CD4-positive, alpha-beta T cell (primary cell): ENCODE measurements at places on chromosomes 11 and 22.

DNA sequence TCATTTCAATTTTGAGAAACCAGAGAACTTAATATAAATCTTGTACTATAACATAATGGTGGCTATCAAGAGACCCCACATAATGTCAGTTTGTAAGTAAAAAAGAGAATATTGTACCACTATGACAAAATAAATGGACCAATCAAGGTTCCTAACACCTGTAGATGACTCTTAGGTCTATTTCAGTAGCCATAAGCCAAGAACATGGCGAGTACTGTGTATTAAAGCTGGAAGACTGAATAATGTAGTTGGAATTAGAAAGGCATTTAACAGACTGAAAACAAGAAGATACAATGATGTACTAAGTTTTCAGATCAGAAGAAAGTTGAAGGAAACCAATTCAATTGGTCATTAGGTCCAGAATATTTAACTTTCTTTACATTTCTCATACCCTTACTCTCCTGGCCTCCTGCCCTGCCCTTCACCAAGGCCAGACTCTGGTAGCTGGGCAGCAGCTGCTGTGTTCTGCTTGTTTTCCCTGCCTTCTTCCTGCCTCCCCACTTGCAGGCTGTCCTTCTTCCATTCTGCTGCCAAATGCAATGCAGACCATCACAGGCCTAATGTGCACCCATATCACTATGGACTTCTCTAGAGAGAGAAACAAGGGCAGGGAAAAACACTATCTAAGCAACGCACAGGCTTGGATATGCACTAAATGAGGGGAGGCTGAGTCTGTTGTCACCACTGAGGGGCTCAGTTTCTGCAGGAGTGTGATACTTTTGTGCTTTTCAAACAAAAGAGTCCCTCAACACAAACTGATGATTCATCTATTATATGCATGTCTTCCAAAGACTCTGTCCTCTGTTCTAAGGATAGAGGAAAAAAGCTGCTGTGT, 60.1 kb downstream of the RAB30 start:
- no peak for DNase-seq

GRCh38 chr11:48242501-48242900, 2.4 kb upstream of the OR4X2 start:
- no peak for DNase-seq

- DNase-seq = no peak
Measured at GRCh38 chr22:20610243-20610686, 102.9 kb downstream of the MED15 start.

- DNase-seq = no peak
Measured at GRCh38 chr11:88814076-88814475, 251.7 kb downstream of the GRM5 start.

DNA sequence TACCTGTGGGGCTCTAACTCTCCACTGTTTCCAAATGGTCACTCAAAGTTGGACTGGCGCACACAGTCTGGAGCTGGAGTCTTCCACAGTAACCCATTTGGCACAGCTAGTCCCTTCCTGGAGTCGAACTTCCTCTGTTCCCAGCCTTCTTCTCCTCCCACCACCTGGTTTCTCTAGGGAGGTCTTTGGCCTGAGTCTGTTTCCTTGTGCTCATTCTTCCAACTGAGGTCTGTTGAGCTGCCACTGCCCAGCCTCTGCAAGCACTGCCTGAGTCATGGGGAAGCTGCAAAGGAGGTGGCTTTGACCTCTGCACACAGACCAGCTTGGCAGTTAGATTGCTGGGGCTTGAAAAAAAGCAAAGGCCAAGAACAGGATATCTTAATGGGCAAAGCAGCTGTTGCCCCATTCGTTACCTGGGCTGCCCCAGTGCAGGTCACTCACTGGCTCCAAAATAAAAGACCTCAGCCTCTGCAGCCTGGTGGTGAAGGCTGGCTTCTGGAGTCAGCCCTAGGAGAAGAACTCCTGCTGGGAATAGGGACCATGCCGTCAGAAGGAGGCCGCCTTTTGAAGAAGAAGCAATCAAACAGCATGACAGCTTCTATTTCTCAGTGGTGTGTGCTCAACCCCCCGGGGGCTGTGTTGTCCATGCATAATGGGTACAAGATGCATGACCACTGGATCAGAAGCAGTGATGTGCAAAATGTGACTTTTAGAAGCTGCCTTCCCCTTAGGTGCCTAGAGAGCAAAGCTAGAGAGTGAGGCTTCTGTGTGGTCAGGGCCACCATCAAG, 3.0 kb downstream of the ADAMTS15 start:
- no peak for DNase-seq

GRCh38 chr11:75571625-75572024, 9.6 kb downstream of the SERPINH1 start:
- DNase-seq = no peak

- DNase-seq = no peak
Measured at GRCh38 chr11:66004186-66004585, 1.9 kb downstream of the BANF1 start.

DNA sequence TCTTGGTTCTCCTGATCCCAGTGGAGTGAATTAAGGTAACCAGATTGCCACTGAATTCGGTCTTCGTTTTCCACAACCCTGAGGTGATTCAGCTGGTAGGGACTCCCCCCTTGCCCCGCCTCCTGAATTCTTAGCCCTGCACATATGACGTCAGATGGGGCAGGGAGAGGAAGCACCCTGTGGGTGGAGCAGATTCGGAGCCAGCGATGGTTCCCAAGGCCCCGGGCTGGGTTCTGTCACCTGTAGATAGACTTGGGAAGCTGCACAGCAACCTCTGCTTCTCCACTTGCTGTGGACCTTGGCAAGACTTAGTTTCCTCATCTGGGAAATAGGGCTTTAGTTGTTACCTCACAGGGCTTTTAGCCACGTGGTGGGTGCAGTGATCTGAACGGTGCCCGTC, 67.8 kb downstream of the CTTN start:
- no peak for DNase-seq

- no peak for DNase-seq
Measured at GRCh38 chr11:130126516-130126915, 33.1 kb upstream of the ST14 start.

- no peak for DNase-seq
Measured at GRCh38 chr11:117980280-117980679, 5.9 kb upstream of the IL10RA start.

DNA sequence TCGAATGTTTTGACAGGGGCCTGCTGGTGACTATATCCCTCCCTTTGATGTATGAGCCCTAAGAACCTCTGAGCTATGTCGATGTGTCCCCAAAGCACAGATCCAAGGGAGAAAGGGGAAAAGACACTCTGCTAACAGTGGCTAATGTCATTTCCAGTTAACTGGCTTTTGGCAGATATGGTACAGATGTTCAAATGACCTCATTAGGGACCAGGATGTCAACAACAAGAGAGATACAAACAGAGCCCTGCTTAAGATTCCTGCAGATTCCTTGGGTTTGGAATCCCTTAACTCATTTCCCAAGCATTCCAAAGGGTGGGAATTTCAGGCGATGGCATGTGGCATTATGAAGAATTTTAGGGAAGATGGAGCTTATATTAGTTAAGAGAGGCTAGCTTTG, 517.3 kb downstream of the SOX6 start:
- no peak for DNase-seq

DNA sequence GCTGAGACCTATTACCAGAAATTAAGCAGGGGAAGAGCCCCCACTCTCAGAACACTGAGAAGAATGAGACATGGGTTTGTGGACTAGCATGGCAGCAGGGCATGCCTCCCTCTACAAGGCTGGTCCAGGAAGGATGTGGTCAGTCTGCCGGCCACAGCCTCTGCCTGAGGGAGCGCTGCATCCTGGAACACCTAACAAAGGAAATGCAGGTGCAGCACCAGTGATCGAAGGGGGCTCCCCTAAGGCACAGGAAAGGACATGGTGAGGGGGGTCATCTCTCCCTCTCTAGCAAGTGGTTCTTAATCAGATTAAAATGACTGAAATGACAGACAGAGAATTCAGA, 40.6 kb upstream of the ARL14EP start:
- no peak for DNase-seq

DNA sequence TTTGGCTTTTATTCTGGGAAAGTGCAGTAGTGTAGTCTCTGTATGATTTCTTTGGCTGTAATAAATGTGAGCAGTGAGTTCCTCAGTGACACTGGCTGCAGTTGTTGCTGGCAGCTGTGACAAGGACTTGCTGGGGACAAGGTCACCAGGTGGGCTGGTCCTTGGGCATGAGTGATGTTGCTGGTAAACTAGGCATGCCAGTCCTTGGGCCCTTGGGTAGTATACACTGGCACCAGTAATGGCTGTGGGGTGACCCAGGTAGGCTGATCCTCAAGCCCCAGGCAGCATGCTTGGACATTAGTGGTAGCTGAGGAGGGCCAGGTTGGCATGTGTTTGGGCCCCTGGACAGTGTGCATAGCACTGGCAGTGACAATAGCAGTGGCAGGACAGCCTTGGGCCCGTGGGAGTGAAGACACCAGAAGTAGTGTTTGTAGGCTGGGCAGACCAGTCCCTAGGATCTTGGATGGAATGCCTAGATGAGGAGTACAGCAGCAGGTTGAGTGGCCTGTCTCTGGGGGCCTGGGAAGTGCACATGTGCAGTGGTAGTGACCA, 164.3 kb downstream of the GUCY1A2 start:
- no peak for DNase-seq

DNA sequence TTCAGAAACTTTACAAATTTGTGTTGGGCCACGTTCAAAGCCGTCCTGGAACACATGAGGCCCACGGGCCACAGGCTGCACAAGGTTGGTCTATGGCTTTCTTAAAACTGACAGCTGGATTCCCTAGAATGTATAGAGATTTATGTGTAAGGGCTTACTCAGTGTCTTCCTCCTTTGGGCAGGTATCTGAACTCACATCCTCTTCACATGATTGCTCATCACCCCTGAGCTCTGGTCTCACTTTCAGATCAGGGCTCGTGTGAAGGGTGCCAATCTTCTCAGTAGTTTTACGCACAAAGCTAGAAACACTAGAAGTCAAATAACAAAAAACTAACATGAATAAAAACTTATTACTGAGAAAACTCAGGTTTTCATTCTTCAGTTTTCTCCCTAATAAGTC, 27.1 kb downstream of the HPS5 start:
- DNase-seq = no peak

DNA sequence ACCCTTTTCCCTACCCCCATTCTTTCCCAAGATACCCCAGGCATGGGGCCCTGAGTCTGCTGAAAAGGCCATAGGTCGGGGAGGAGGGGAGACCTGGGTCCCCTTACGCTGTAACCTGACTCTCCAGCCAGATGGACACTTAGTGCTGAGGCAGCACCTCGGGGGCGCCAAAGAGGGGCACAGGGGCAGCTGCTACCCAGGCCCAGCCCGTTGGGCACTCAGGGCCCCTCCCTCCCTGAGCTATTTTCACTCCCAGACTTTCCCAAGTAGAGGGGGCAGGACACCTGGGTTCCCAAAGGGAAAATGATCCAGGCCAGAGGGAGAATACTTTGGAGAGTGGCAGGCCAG, 933 bp downstream of the ACTN3 start:
- DNase-seq = no peak

GRCh38 chr11:44627165-44627789, 61.8 kb downstream of the CD82 start:
- DNase-seq = no peak

DNA sequence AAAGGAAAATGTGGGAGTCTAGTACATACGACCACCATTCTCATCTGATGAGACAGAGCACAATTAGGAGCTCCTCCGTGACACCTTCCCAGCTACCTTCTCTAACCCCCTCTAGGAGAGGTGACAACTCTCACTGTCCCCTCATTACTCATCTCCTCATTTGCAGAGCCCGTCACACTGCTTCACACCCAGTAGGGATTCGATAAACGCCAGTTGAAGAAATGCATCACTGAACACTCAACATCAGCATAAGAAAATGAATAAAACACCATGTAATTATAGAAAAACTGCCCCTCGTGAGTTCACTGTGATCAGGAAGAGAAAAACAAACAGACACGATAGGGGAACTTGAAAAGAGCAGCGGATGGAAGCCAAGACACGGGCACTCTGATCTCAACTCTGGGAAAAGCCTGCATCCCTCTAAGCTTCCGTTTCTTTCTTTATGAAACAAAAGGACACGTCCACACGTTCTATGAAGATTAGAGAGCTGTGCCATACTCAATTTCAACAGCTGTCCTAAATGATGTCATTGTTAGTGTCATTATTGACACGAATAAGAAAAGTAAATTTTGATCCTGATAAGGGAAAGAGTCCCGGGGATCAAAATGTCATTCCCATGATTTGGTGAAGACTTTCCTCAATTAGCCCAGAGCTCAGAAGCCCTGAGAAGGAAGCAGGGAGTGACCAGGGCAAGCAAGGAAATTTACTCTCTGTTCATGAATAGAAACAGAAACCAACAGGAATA, 356.9 kb downstream of the LARGE1 start:
- no peak for DNase-seq

GRCh38 chr11:87296627-87297026, 258.9 kb downstream of the TMEM135 start:
- DNase-seq = no peak

GRCh38 chr11:2213384-2213842, 41.8 kb upstream of the TH start:
- DNase-seq = no peak

GRCh38 chr11:26150031-26150430, 181.9 kb upstream of the ANO3 start:
- no peak for DNase-seq

DNA sequence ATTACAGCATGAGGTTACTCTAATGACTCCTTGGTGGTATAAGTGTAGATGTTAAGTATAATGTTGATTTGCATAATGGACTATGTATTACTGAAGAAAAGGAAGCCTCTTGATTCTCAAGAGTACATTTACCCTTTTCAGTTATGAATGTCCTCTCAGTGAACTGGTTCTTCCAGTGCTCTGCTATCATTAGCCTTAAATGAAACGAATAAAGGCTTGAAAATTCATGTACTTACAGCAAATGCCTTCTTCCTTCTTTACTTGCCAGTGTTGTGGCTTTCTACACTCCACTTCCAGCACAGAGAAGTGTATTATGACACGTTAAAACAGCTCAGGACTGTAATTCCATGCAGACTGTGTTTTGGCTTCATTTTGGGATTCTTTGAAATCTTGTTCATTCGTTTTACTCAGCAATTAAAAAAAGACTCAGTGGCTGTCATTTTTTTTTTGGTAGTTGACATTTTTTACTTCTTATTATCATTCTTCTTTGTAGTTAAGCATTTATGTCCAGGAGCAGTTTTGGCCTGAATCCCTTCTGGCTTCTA, 96.9 kb downstream of the MTMR3 start:
- no peak for DNase-seq

DNA sequence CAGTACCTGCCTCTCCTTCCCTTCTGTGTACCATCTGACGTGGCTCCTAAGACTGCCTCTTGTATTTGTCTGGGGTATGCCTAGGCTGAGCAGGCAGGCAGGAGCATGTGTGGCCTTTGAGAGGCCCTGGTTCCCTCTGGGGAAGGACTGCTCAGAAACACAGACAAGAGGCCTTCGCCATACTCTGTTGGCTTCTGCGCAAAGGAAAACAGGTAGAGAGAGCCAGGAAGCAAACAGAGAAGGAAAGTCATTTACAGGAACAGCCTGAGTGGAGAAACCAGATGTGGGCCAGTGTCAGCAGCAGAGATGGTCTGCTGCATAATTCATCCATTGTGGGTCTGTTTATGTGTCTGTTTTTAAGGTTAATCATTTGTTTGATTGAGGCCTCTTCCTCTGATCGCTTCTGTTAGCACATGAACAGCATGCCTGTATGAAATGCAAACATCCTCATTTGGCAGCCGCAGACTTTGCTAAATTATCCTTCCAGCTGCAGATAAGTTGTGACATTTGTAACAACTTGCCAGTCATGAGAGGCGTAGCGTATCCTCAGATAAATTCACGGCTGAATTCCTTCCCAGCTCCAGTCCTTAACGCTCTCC, 119.4 kb downstream of the GALNT18 start:
- DNase-seq = no peak
